ENCODE measurements at places on chromosomes 1 and 21.

DNA sequence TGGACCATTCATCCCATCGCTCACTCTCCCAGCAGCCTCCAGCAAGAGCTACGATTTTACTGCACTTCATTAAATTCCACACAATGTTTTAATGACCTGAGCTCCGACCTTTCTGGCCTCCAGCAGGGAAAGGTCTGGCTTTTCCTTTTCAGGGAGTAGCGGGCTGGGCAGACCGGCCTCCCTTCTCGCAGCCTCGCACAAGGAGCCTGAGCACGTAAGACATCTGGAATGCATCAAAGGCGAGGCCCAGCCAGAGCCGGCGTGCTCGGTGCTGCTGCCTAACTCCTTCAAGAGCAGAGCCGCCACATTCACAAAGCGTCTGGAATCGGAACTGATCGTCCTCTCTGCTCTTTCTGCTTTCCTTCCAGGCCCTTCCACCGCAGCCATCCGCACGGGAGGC, 32.5 kb upstream of the FHAD1 start:
- peak; percentile 82 for DNase-seq

DNA sequence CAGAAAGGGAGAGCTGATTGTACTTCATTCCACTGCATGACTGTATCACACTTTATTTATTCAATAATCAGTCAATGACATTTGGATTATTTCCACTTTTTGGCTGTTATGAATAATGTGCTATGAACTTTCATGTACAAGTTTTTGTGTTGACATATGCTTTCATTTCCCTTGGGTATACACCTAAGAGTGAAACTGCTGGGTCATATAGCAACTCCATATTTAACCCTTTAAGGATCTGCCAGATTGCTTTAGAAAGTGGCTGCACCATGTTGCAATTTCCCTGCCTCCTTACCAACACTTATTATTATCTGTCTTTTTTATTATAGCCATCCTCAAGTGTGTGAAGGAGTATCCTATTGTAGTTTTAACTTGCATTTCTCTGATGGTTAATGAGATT, 108.8 kb upstream of the KCNK1 start:
- no peak for DNase-seq

GRCh38 chr21:45887120-45887611, 94.4 kb upstream of the COL6A1 start:
- DNase-seq: no peak

GRCh38 chr1:155777582-155777981, 79.4 kb downstream of the GON4L start:
- no peak for DNase-seq

DNA sequence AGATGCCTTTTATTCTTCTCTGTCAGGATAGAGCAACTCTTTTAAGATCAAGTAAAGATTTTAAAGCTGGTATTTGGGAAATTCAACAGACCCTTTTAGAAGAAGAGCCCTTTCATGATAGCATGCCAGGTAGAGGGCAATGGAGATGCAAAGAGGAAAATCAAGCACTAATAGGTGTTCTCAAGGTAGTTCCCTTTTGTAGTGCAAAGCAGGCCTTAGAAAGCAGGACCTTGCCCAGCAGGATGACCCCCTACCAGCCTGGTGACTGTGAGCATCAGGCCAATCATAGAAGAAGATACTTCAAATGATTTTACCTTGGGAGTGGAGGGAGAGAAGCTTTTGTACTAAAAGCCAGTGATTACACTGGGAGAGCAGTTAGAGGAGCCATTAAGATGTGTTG, 381.4 kb upstream of the ZRANB2 start:
- DNase-seq: no peak

GRCh38 chr21:45892156-45892915, 89.2 kb upstream of the COL6A1 start:
- DNase-seq: no peak

DNA sequence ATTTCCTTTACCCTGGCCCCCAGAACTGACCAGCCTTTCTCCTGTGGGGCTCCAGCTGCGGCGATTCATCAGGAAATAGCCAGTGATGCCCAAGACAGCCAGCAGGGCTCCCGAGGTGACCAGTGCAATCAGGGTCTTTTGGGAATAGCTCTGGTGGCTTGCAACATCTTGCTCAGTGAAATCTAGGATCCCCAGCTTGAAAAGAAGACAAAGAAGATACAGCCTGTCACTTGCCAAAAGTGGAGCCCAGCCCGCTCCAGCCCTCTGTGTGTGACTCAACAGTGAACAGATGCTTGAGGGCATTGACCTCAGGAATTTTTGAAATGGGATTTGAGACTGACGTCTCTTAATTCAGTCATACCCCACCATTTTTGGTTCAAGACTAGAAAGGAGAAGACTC, 22.3 kb downstream of the CD34 start:
- no peak for DNase-seq

GRCh38 chr1:168455764-168456163, 88.0 kb downstream of the XCL2 start:
- DNase-seq: no peak

GRCh38 chr1:152169366-152170025, 10.5 kb upstream of the RPTN start:
- no peak for DNase-seq

- DNase-seq: no peak
These were observed 5.7 kb upstream of the PAXBP1 start for GRCh38 chr21:32777269-32777668.

DNA sequence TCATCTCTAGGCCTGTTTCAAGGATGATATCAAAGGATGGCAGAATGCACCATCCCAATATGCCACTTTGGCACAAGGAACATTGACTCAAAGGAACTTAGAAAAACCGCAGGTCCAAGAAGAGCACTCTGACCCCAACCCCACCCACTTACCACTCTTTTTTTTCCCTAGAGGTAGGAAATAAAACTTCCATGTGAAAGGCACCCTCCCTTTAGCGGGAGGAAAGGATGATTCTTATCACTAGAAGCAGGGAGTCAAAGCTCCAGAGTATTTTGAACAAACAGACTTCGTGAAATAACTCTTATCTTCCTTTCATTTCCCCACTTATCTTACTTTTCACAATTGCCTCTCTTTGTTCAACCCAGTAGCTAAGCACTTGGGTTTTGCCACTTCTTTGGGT, 22.2 kb downstream of the PSMG1 start:
- DNase-seq: no peak

DNA sequence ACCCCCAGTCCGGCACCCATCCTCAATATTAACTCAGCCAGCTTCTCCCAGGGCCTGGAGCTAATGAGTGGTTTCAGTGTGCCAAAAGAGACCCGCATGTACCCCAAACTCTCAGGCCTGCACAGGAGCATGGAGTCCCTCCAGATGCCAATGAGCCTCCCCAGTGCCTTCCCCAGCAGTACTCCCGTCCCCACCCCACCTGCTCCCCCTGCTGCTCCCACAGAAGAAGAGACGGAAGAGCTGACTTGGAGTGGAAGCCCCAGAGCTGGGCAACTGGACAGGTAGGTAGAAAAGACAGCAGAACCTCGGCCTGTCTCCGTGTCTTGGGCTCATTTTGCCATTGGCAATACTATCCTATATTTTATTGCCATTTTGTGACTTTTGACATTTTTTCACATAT, 45.4 kb upstream of the IPO9 start:
- DNase-seq: no peak

- DNase-seq: no peak
These were observed 5.9 kb downstream of the DHDDS start for GRCh38 chr1:26438041-26438440.

GRCh38 chr1:151472856-151473731, 13.8 kb upstream of the POGZ start:
- DNase-seq: peak; percentile 80

DNA sequence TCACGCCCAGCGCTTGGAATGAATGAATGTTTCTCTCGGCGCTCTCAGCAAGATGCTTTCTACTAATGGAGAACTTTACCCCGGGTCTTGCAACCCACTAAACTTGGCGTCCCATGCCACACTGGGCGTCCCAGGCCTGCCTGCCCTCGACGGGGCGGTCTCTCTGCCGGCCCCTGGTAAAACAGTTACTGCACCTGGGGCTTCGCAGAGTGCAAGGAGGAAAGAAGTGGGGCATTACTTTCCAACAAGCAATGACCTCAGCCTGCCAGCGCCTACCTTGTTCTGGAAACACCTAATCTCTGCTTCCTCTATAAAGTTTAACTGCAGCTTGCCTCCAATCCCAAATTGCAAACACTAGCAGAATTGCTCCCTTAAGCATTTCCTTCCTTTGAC, 27.8 kb upstream of the NFIA start:
- no peak for DNase-seq

DNA sequence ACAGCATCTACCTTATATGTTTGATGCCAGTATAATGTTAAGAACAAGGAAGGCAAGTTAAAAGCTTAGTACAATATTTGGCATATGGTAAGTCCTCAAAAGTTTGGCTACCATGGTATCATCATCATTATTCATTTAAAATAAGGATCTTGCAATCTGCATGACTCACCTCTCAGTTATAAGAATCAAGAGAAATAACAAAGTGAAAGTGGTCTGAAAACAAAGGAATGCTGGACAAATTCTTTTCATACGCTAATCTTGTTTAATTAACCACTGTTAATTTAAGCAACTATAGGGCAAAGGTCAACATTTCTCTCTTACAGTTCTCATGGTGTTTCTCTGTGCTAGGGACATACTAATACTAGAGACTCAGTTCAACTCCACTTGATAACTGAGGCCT, 13.0 kb upstream of the CLDN19 start:
- no peak for DNase-seq

DNA sequence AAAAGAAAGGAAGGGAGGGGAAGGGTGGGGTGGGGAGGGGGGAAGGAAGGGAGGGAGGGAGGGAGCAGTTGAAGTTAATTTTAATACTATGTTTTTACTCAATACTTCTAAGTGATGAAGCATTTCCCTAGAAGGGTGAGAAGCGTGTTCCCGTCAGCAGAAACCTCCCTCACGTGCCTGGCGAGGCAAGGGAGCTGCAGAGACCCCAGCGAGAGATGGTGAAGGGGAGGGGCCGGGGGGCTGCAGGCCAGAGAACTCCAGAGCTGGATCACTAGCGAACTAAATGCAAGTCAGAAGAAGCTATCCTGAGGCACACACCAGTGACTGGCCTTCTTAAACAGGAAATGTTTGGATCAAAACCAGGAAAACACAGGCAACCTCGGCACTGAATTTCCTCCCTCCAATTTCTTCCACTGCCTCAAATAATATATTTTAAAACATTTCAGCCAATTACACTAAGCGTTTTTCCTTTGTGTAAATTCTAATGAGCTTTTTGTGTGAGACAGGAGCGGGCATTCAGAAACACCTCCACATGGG, 18.0 kb downstream of the WDR4 start:
- DNase-seq: no peak

DNA sequence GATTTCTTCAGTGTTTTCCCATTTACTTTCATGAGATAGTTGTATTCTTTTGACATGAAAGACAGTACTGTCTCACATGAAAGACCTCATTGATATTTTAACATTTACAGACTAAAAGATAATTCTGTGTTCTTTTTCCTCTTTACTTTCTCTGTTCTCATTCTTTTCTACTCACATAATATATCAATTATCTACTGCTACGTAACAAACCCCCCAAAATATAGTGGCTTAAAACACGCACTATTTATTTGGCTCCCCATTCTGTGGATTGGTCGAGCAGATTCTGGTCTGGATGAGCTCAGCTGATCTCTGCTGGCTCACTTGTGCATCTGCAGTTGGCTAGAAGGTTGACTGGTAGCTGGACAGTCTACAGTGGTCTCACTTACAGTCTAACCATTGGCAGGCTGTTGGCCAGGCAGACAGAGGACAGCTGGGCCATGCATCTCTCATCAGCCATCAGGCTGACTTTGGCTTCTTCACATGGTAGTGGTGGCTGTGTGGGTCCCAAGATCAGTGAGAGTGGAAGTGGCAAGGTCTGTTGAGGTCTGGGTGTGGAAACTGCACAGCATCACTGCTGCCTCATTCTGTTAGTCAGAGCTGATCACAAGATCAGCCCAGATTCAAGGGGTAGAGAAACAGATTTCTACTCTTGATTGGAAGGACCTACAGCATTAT, 63.2 kb downstream of the MPZL1 start:
- DNase-seq: no peak

DNA sequence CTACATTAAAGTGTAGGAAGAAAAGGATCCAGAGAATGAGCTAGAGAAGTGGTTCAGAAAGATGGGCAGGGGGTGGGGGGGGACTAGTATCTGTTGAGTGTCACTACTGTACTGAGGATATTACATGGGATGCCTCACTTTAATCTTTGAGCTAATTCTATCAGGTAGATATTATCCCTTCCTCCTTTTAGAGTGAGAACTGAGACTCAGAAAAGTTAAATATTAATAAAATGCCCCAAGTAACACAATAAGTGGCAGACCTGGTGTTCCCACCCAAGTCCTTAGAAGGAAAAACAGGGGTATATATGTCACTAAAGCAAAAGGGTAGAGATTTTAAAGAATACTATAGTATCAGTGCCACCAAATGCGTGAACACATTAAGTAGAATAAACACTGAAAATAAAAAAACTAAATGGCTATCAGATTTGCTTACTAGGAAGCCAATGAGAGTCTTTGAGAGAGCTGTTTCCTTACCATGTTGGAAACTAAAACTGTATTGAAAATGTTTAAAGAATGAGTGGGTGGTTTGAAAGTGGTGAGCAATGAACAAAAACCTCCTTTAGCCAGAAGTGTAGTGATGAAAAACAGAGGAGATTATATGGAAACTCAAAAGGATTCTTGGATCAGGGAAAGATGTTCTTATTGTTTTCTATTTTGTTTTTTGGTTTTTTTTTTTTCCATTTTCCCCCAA, 230.8 kb downstream of the BARHL2 start:
- DNase-seq: no peak

- DNase-seq: no peak
These were observed 82.1 kb upstream of the ARHGEF16 start for GRCh38 chr1:3372317-3372716.

GRCh38 chr21:31282095-31282709, 61.9 kb downstream of the TIAM1 start:
- no peak for DNase-seq

DNA sequence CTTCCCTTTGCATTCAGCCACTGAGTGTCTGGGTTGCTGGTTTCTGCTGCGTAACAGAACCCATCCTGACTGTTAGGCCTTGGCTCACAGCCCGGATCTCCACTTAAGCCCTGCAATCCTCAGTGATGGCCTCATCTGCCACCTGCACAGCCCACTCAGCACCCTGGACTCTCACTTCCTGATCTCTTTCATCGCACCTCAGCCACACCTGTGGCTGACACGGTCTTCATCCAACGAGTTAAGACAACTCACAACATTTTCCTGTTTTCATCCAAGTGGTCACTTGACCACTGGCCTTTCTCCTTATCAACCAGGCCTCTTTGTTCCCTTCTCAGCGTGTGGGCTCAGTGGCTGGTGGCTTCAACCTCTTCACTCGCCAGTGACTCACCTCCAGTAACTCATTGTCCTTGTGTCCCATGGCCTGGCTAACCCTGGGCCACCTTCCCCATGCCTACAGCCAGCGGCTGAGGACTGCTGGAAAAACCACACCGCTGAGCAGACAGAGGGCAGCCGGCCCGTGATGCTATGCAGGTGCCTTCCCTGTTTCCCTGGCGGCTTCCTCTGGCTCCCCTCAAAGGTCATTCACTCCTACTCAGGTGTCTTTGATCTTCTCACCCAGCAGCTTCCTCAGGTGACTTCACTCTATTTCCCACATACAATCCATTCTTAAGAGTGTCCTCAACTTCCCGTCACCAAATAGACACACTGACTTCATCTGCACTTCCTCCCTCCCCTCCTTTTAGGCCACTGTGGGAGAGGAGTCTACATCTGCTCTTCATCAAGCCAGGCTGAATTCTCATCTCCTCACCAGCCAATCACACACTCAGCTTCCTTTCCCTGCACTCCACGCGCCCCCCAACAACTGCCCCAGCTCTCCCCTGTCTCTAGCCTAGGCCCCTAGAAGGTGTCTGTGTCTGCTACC, 19.9 kb upstream of the EDN2 start:
- DNase-seq: no peak
